ENCODE measurements at places on chromosomes 2 and 18. TPM values are rescaled to one million over a fixed set of nuclear protein-coding genes. Genes with fewer than 3 reads are reported as not detected.

GAL3ST2 gene
- total RNA-seq: 0.47 TPM

SERPINB3 gene
- total RNA-seq: not detected

TUBA3D gene
- total RNA-seq: not detected

CPLX4 gene
- total RNA-seq: not detected

SOWAHC gene
- 19.6 TPM for total RNA-seq

PARD3B gene
- 31.4 TPM for total RNA-seq

LCT gene
- not detected for total RNA-seq

CAPN14 gene
- total RNA-seq: 0.62 TPM

RPRM gene
- total RNA-seq: 7.7 TPM

STAT1 gene
- total RNA-seq: 84.1 TPM

DNA sequence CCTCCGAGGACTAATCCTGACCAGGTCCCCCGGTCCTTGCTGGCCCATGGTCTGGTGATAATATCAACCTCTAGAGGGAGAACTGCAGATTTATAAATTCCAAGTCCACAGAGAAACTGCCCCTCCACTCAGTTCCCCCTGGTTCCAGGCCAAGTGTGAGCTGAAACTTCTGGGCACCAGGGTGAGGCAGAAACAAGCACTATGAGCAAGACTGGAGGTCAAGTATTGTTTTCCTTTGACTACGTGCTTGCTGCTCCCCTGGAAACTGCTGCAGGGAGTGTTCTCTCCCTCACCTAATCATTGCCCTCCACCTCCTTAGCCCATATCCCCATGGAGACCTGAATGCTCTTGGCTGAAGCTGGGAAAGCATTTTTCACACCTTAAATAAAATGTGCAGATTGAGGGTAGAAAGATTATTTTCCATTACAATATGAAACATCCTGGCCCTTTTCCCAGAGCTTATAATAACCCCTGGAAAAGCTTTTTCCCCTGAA lies 135.2 kb downstream of the RDH14 start:
- no peak for DNase-seq

DNA sequence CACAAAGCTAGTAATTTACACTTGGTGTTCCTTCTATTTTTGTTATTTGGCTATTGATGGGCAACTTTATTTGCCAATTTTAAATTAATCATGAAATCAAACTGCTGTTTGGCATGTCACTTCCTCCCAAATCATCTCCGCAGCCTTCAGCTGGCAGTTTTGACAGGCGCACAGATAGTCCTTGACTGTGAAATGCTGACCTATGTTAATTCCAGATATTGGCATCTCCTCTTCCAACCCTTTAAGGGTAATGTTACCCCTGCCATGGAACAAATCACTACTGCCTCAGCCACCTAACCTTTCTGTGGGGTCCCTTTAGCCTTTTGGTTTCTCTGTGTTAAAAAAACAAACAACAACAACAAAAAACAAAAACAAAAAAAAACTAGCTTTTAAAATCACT lies 182.4 kb upstream of the TANK start:
- no peak for DNase-seq

DNA sequence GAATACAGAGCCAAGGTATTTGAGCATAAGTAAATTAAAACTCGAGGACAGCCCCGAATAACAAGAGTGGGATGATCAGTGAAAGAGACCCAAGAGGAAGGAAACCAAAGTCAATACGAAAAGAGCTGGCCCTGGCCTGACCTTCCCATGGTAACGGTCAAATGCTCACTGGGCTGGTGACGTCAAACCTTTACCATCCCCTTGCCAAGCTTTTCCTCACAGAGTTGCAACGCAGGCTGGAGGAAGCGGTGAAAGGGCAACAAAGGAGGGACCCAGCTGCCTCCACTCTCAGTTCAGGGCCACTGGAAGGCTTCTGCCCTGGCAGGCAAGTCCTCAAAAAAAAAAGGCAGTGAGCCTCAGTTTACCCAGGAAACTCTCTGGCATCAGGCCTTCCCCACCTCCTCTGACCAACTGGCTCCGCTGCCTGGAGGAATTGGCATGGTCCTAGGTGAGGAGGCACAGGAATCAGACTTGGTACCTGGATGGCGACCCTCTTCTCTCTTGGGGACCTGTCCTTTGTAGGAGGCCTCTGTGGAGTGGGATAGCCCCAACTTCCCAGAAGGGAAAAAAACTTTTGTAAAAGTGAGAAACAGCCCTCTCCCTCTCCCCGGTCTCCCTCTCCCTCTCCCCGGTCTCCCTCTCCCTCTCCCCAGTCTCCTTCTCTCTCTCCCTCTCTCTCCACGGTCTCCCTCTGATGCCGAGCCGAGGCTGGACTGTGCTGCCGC lies 212.4 kb downstream of the ANAPC1 start:
- DNase-seq: peak; percentile 60

GRCh38 chr18:42100911-42101310 lies 145.9 kb downstream of the PIK3C3 start:
- DNase-seq: no peak

GRCh38 chr2:141923657-141924056 lies 207.2 kb downstream of the LRP1B start:
- no peak for DNase-seq

- DNase-seq: peak; percentile 15
These were observed 136.5 kb upstream of the HS6ST1 start for GRCh38 chr2:128454980-128455720.

DNA sequence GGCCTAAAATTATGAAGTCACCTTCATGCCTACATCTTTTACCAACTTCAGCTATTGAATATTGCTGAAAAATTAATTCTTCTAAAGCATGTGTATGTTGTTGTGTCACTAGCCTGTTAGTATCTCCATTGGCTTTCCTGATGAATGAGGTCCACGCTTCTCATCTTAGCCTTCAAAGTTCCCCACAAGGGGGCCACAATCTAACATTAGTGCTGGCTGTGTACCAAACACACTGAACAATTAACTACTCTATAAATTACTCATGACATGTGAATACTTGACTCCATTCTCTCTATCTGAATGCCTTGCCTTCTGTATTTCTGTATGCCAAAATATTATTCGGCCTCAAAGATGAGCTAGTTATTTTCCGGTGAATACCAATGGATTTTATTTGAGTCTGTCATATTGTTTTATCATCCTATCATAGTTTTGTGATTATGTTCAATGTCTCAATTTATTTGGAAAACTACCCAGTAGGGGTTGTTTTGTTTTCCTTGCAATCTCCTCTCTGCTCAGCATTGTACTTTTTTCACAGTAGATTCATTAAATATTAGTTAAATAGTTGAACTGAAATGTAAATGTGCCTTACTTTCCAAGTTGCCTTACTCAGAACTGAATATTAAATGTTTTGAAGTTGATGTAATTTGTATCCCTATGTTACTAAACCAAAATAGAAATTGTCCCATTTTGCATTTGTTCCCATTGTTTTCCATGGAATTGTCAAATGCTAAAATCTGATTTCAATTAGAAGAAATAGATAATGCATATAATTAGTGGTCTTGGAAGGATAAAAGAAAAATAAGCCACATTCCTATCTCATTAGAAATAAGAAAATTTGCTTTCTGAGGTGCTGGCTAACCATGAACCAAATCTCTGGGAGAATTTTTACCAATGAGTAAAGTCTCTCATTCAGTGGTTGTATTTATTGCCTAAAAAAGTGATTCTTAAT lies 208.4 kb upstream of the COL3A1 start:
- no peak for DNase-seq

- no peak for DNase-seq
These were observed 66.1 kb downstream of the RBBP8 start for GRCh38 chr18:22999212-22999611.

DNA sequence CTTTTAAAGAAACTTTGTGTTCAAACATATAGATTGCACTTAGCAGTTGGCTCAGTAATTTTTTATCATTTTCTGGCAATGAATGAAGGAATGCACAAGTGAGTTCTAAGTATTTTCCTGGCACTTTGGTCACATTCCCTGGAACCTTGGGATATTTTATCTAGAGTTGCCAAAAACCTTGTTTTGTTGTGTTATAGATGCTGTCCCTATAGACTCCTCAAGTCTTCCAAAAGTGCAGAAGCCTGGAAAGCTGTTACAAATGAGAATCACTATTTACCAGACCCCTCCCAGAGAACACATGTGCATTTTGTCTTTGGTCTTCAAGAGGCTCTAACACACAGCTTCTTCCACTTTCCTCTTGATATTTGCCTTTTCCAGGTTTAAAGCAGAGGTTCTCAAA lies 108.3 kb downstream of the RND3 start:
- no peak for DNase-seq

- DNase-seq: no peak
These were observed 75.6 kb downstream of the GPD2 start for GRCh38 chr2:156511803-156512202.

GRCh38 chr2:196468394-196468793 lies 171.1 kb upstream of the CCDC150 start:
- DNase-seq: no peak

GRCh38 chr18:56044239-56044638 lies 456.2 kb upstream of the TCF4 start:
- DNase-seq: no peak

DNA sequence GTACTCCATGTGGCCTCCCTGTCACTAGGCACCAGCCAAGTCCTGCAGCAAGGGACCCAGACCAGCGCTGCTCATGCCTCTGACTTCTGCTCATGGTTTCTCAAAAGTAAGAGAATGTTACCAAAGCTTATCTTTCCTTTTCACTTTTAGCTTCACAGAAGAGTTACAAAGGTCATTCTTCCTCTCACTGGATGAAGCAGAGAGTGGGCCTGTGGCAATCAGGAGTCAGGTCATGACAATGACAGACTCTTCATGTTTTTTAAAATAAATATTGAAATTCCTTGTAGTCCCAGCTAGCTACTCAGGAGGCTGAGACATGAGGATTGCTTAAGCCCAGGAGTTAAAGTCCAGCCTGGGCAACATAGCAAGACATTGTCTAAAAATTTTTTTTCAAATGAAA lies 126.1 kb downstream of the OSR1 start:
- no peak for DNase-seq

DNA sequence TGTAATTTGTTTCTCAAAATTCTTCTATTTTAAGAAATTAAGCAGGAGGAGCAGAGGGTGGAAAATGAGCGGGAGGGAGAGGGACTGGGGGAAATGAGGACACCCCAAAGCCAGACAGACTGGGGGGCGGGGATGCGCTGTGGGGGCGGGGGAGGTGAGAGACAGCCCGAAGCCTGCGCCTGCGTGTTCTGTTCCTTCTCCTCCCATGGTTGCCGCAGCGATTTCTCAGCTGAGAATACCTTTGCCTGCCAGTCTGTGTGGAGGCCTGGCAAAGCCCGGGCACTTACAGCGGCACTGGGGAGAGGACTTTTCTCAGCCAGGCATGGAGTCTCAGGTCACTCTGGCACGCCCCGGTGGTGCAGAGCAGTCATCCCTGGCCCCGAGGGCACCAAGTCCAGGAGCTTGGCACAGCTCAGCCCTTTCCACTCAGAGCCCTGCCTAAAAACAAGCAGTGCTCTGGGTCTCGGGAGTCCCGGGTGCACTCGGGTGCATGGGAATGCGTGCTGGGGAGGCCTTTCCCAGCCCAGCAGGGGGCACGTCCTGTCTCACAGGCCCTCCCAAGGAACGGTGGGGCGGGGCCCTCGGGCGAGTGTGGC lies 289.3 kb upstream of the HS6ST1 start:
- DNase-seq: no peak

GRCh38 chr18:63073481-63073880 lies 246.1 kb downstream of the BCL2 start:
- no peak for DNase-seq

GRCh38 chr2:181104512-181105115 lies 124.2 kb downstream of the UBE2E3 start:
- no peak for DNase-seq

GRCh38 chr2:226906163-226906693 lies 70.4 kb downstream of the RHBDD1 start:
- DNase-seq: no peak

DNA sequence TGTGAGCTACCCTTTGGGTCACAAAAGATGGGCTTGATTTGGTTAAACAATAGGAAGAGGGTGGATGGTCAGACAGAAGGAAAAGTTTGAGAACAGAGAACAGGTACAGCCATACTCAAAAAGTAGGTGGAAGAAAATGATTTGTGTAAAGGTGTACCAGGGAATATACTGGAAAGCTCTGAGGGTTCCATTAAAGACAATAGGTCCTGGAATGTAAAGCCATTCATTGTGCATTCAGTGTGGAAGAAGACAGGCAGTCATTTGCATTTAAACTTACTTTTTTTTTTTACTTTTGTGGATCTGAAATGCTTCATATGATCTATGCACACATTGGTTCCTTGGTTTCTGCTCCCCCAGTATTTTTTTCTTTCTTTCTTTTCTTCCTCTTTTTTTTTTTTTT lies 581.4 kb upstream of the PIK3C3 start:
- DNase-seq: no peak

GRCh38 chr18:55320424-55321264 lies 267.3 kb downstream of the TCF4 start:
- DNase-seq: no peak

DNA sequence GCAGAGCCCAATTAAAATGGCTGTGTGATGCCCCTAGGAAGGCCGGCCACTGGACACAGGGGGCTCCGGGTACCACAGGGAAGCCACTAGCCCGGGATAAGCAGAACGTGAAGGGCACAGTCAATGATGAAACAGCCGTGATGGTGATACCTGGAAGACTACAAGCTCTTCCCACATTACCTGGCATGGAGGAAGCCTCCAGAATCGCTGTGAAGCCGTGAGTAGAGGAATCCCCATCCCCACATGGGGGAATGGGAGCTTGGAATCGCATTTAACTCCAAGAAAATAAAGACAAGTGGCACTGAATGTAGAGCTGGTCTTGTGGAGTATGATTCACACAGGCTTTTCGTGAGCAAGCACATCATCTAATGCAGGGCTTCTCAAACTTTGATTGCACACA lies 16.1 kb downstream of the GALNT14 start:
- DNase-seq: no peak
